Cardiac septum (tissue), 1 donor: ENCODE measurements at places on chromosomes 12 and 14. TPM values are rescaled to one million over a fixed set of nuclear protein-coding genes. Genes with fewer than 3 reads are reported as not detected.

GRCh38 chr14:61183196-61183885 lies 97.8 kb downstream of the TMEM30B start:
- DNase-seq, result no peak

GRCh38 chr12:46124132-46124847 lies 133.9 kb upstream of the SCAF11 start:
- DNase-seq, result no peak

DNA sequence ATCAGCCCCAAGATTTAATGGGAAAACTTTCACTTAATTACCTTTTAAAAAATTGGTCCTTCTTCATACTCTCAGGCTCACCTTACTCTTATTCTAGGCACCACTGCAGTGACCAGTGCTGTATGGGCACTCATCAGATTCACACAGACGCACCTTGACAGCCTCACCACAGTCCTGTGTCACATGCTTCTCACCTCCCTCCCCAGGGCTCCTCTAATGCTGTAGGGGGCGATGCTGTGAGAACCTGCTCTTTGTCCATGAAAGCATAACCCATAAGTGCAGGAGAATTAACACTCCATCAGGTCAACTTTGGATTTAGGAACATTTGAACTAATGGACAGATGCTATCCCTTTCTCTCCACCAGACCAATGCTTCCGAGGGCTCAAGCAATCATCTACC lies 13.9 kb upstream of the PPP4R3A start:
- DNase-seq, result no peak

- DNase-seq, result no peak
Measured at GRCh38 chr12:26345471-26346003, 150.2 kb downstream of the SSPN start.

- no peak for DNase-seq
Measured at GRCh38 chr12:70497508-70497907, 131.4 kb downstream of the KCNMB4 start.

GRCh38 chr14:40164083-40164482 lies 731.9 kb upstream of the FBXO33 start:
- DNase-seq, result no peak

DNA sequence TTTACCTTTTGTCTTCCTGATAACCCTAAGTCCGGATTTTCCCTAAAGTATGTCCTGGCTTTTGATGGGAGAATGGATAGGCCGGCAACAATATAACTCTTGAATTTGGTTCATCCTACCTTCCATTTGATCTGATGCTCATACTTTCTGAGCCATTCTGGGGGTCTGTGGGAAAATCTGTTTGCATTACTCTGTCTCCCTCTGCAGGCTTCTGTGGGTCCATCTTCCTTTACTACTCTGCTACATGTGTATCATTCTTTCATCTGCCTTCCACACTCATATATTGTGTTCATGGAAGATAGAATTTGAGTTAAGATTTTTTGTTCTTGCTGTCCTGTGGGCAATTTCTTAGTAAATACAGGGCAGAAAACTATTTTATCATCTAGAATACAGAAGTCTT lies 101.5 kb downstream of the NAV3 start:
- DNase-seq, result no peak

DNA sequence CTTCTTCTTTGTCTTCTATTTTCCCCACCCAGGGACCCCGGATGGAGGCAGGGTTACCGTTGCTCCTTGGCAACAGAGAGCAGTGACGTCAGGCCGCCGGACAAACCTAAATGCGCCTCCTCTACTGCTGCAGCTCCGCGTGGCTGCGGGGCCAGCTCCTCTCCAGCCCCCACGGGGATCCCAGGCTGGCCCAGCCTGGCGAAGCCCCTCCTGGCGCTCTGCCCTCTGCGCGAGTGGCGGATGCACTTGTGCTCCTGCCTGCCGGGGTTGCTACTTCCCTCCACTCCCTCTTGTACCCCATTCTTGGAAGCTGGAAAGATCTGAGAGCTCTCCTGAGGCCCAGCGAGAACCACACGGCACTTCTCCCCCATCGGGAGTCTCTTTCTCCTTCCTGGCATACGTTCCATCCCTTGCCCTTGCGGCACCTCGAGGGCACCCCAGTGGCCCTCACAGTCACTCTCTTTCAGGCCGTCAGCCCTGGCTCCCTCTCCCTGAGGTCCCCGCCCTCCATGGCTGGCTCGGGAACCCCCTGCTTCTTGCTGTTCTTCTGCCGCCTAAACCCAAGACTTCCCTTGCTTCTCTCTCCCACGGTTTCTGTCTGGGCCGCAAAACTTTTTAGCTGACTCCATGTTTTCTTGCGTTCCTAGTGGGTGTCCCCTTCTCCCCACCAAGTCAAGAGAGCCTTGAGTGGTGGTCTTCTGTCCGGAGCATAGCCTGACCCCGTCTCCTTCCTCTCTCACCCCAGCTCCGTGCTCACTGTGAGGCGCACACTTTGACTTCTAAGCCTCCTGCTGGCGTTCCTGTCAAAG lies 121.7 kb downstream of the PAPOLA start:
- DNase-seq, result peak; percentile 68

- DNase-seq, result no peak
Measured at GRCh38 chr14:66842911-66843512, 335.1 kb downstream of the GPHN start.

DNA sequence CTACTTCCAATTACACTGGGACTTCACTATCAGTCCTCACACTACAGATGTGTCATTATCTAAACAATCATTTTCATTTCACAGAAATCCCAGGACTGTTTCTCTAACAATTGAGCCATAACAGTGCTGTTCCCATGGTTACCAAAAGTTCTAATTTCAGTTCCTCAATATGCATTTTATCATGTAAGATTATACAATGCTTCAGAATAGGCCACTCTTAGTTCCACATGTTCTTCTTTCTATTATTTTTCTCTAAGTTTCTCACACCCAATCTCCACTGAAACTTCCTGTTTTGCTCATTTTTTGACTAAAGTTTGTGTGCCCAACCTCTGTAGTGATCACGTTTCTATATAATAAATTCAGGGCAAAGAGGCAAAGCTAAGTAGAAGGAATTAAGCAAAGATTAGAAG lies 185.8 kb downstream of the DUSP6 start:
- no peak for DNase-seq

- DNase-seq, result no peak
Measured at GRCh38 chr14:58771016-58771415, 133.3 kb downstream of the DACT1 start.

- DNase-seq, result no peak
Measured at GRCh38 chr12:106004289-106004688, 134.5 kb downstream of the NUAK1 start.

- no peak for DNase-seq
Measured at GRCh38 chr12:92502417-92503028, 200.3 kb upstream of the PLEKHG7 start.

- DNase-seq, result peak; percentile 22
Measured at GRCh38 chr14:101062065-101062450, 158.5 kb upstream of the RTL1 start.

GRCh38 chr14:30998100-30998706 lies 27.2 kb upstream of the AP4S1 start:
- no peak for DNase-seq

- DNase-seq, result no peak
Measured at GRCh38 chr14:76673261-76673660, 88.0 kb upstream of the VASH1 start.

GRCh38 chr14:100116134-100116533 lies 43.3 kb downstream of the DEGS2 start:
- DNase-seq, result no peak

Gene CTSG
- total RNA-seq, result 2.2 TPM

Gene MGST1
- total RNA-seq, result 7.3 TPM

Gene FGF6
- total RNA-seq, result not detected

Gene TBX5
- total RNA-seq, result 34.6 TPM

Gene FOXN4
- total RNA-seq, result not detected

Gene SVOP
- 1.9 TPM for total RNA-seq

Gene ACVRL1
- total RNA-seq, result 31.1 TPM
